Type B pancreatic cell (in vitro differentiated cells): ENCODE measurements at places on chromosomes 1 and 21.

- no peak for DNase-seq
These were observed 34.8 kb upstream of the DUSP10 start for GRCh38 chr1:221776495-221777301.

GRCh38 chr1:208077232-208078075 is 166.5 kb upstream of the CD34 start:
- no peak for DNase-seq

DNA sequence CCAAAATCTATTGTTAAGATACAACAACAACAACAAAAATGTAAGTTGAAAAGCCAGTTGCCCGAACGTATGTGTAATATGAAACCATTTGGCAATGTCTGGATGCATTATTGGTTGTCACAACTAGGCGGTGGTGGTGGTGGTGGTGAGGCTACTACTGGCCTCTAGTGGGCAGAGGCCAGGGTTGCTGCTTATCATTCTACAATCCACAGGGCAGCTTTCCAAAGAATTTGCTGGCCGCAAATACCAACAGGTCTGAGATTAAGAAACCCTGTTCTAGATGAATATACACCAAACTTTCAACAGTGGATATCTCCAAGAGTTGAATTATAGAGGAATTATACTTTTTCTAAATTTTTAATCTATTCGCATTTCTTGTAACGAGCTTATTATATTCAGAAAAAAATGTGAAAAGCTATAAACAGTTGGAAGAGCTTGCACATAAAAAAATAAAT is 26.8 kb upstream of the ZNF697 start:
- no peak for DNase-seq

DNA sequence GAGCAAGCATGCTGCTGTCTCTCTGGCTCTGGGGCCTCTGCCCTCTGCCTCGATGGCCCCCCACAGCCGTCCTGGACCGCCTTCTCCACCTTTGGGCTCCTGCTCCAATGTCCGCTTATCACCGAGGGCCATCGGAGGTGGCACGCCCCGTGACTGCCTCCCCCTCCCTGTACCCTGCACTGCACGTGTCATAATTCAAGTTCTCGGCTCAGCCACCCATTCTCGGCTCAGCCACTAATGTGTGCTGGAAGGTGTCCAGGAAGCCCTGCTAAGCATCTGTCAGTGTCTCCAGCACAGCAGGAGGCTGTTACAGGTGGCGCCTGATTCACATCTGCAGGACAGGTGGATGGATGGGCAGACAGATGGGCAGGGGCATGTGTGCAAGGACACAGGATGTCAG is 45.5 kb downstream of the TP73 start:
- DNase-seq: no peak

- no peak for DNase-seq
These were observed 16.9 kb downstream of the PTPRU start for GRCh38 chr1:29253180-29253579.

DNA sequence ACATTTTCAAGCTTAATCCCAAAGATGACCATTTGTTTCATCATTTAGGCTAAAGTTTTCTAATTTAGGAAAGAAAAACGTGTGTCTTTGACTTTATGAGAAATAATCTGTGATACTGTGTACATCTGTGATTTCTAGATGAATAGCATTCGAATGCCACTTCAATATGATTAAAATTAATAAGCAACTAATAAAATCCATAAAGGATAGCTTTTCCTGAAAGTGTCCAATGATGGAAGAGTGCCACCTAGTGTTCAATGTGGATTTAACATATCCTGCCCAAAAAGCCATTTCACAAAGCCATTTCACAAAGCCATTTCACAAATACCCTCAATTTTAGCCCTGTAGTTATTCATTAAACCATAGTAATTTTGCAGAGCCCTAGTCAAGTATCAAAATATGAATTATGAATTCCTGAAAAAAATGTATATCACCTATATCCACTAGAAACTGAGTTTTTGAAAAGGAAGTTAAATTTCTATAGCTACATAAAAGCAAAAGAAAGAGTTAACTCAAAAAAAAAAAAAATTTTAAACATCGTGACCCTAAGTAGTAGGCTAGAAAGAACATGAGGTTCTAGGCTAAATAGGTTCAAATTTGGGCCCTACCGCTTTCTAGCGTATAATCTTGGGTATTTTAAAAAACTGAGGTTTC is 19.1 kb downstream of the NME7 start:
- DNase-seq: no peak

DNA sequence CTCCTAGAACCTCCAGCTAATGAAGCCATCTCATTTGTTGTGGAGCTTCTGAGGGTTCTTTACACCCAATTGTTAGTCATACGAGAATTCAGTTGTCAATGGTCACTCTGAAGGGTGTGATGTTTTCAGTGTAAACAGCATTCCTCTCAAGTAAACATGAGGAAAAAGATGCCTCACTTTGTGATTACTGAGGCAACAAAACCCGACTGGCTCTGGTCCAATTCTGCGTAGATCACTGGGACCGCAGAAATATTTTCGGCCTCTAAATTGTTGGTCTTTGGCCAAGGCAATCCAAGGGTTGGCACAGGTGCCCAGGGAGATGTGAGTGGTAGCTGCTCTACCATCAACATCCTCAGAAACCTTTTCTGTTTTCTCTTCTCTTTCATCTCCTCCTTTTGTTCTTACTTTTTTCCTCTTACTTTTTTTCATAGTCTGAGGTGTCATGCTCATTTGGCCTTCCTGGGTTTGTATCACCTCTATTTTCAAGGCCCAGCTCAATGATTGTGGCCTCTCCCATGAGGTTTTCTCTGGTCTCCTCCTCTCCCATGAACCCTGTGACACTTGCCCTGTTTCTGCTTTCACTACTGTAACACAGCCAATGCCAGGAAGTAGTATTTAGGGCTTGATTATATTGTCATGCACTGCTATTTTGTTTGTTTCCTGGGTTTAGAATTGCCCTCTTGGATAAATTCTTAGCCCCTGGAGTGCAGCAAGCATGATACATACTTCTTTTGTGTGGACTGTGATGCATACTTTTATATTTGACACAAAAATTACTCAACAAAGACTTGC is 221.9 kb downstream of the TNR start:
- DNase-seq: no peak
